Uterine smooth muscle cell (primary cell): ENCODE measurements at places on chromosomes 3 and 15. TPM values are rescaled to one million over a fixed set of nuclear protein-coding genes. Genes with fewer than 3 reads are reported as not detected.

Gene NLGN1
- total RNA-seq, result 11.2 and 20.1 TPM in 2 replicates

Gene GPR171
- total RNA-seq, result not detected in 2 replicates

Gene IL17RD
- 6.5 and 11.6 TPM in 2 replicates for total RNA-seq

Gene CACNA2D2
- under 0.01 TPM in 2 replicates for total RNA-seq

Gene BDH1
- 3.9 and 8.2 TPM in 2 replicates for total RNA-seq

Gene SMCO1
- not detected in 2 replicates for total RNA-seq

Gene GOLGA6L9
- 1.8 and 2.2 TPM in 2 replicates for total RNA-seq

Gene EIF1B
- 13.9 and 18.2 TPM in 2 replicates for total RNA-seq

Gene AADACL2
- total RNA-seq, result not detected in 2 replicates

Gene IL20RB
- total RNA-seq, result 1.8 and 3.2 TPM in 2 replicates

Gene CNTN4
- 0.12 and 1.00 TPM in 2 replicates for total RNA-seq

Gene NR2F2
- total RNA-seq, result 30.2 and 41.1 TPM in 2 replicates

Gene CASR
- total RNA-seq, result not detected in 2 replicates

Gene FBXO40
- under 0.01 TPM in 1 of 2 replicates, not detected in the other for total RNA-seq

Gene GOLGA8R
- total RNA-seq, result 1.9 and 4.6 TPM in 2 replicates

Gene UQCC5
- 1.8 and 12.6 TPM in 2 replicates for total RNA-seq

Gene PROS1
- 20.1 and 36.1 TPM in 2 replicates for total RNA-seq

Gene PRC1
- total RNA-seq, result 106 and 489 TPM in 2 replicates

Gene CPN2
- total RNA-seq, result not detected in 2 replicates

Gene IL12A
- total RNA-seq, result 3.4 and 4.1 TPM in 2 replicates

Gene B3GALNT1
- total RNA-seq, result 19.1 and 24.2 TPM in 2 replicates

Gene RTP1
- not detected in 2 replicates for total RNA-seq

Gene ADGRG7
- total RNA-seq, result 1.1 and 49.1 TPM in 2 replicates

Gene GOLGA8S
- under 0.01 and 0.12 TPM in 2 replicates for total RNA-seq

Gene SKOR1
- 0.11 and 0.12 TPM in 2 replicates for total RNA-seq

Gene UCN2
- total RNA-seq, result 1.2 and 1.5 TPM in 2 replicates

Gene GHSR
- total RNA-seq, result 0.12 TPM in 1 of 2 replicates, not detected in the other

Gene TCF12
- 72.4 and 88.3 TPM in 2 replicates for total RNA-seq

Gene ZNF501
- total RNA-seq, result 7.1 and 8.1 TPM in 2 replicates

Gene POC1A
- 9.4 and 24.8 TPM in 2 replicates for total RNA-seq

Gene PPP2R3A
- 14.9 and 20.4 TPM in 2 replicates for total RNA-seq

Gene ISLR
- total RNA-seq, result 30.2 and 39.7 TPM in 2 replicates

Gene ZBED2
- total RNA-seq, result under 0.01 TPM in 1 of 2 replicates, not detected in the other

Gene PLIN1
- total RNA-seq, result 0.12 and 0.22 TPM in 2 replicates

Gene CALML4
- total RNA-seq, result 1.1 and 1.3 TPM in 2 replicates

Gene TMOD2
- 13.4 and 14.5 TPM in 2 replicates for total RNA-seq

Gene LCTL
- 0.33 and 0.75 TPM in 2 replicates for total RNA-seq

Gene SEC22A
- 48.9 and 72.2 TPM in 2 replicates for total RNA-seq

Gene DUOX1
- not detected in 2 replicates for total RNA-seq

Gene NKTR
- total RNA-seq, result 68.1 and 83.8 TPM in 2 replicates

Gene KBTBD13
- total RNA-seq, result not detected in 2 replicates

Gene TLR9
- total RNA-seq, result under 0.01 TPM in 1 of 2 replicates, not detected in the other

Gene LCMT2
- total RNA-seq, result 11.2 and 13.2 TPM in 2 replicates

Gene SI
- not detected in 2 replicates for total RNA-seq
